ENCODE measurements at places on chromosomes 12 and 14. TPM values are rescaled to one million over a fixed set of nuclear protein-coding genes. Genes with fewer than 3 reads are reported as not detected.
A peak's percentile ranks its signal among the peaks of the same experiment; 100 is the strongest.

Gene SYCP3
- total RNA-seq, result 0.88 TPM

DNA sequence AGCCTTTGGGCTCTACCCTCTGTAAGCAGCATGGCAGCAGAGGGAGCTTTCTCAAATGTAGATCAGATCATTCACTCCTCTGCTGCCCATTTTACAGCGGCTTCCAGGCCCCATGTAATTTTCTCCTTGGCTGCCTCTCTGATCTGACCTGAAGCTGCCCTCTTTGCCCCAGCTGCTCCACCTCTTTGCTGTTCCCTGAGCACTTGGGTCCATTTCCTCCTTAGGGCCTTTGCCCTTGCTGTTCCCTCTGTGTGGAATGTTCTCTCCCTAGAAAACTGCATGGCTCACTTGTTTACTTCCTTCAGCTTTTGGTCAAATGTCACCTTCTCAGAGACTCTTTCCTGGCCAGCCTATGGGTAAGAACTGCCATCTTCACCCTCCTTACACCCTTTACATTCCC lies 37.2 kb downstream of the SMOC1 start:
- no peak for DNase-seq

GRCh38 chr14:95388699-95389098 lies 69.0 kb upstream of the CLMN start:
- DNase-seq, result peak; percentile 92

Gene RFX4
- total RNA-seq, result not detected

DNA sequence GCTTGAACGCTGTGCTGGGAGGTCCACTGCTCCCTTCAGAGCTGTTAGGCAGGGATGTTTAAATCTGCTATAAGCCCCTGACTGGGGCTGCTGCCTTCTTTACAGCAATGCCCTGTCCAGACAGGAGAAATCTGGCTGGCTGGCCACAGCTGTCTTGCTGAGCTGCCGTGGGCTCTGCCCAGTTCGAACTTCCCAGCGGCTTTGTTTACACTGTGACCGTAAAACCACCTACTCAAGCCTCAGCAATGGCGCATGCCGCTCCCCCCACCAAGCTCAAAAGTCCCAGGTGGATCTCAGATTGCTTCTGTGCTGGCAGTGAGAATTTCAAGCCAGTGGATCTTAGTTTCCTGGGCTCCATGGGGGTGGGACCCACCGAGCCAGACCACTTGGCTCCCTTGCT lies 35.8 kb downstream of the CKAP4 start:
- DNase-seq, result no peak

Gene ETFBKMT
- total RNA-seq, result 4.7 TPM

DNA sequence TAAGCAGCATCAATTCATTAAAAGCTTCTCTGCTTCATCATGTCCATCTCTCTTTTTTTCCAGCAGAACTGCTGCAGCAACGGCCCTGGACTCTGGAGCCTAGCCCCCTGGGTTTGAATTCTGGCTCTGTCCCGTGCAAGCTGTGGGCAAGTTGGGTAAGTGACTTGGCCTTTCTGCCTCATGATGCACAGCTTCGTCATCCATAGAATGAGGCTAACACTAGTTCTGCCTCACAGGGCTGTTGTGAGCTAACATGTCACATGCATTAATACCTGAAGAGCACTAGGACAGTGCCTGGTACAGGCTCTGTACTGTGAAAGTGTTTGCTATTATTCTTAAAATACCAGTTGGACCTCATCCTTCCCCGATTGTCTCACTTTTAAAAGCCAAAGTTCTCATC lies 4.2 kb downstream of the KRT82 start:
- peak; percentile 35 for DNase-seq

- peak; percentile 85 for DNase-seq
These were observed 19.2 kb downstream of the XRCC3 start for GRCh38 chr14:103696070-103696402.

Gene NANOG
- under 0.01 TPM for total RNA-seq

GRCh38 chr12:19633641-19634040 lies 194.3 kb downstream of the AEBP2 start:
- no peak for DNase-seq

DNA sequence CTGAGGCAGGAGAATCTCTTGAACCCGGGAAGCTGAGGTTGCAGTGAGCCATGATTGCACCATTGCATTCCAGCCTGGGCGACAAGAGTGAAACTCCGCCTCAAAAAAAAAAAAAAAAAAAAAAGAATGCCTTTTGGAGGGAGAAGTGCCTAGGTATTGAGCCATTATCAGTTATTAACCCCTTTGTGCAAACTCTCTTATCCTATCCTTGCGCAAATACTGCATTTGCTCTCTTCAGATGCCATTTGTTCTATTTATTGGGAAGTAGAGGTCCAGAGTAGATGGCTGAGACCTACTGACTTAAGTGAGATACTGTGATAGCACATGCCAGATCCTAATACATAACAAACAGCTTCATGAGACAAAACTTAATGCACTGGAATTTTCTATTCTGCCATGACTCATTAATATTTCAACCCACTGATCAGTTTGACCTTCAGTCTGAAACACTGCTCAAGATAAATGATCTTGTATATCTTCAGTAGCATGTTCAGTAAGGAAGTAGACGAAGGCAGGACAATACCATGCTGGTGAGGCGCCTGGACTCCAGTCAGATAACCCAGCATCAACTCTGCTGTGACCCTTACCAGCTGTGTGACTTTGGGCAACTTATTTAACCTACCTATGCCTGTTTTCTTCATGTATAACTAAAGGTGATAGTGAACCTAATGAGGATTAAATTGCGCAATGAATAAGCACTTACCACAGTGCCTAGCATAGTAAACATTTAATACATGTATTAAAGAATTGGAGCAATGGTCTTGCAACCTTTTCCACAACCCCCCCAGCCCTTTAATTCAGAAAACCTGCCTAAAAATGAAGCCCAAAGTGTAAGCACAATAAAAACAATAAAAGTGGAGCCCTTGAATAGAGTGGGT lies 5.7 kb upstream of the DNAAF2 start:
- DNase-seq, result no peak

Gene CACNA1C
- 19.2 TPM for total RNA-seq

DNA sequence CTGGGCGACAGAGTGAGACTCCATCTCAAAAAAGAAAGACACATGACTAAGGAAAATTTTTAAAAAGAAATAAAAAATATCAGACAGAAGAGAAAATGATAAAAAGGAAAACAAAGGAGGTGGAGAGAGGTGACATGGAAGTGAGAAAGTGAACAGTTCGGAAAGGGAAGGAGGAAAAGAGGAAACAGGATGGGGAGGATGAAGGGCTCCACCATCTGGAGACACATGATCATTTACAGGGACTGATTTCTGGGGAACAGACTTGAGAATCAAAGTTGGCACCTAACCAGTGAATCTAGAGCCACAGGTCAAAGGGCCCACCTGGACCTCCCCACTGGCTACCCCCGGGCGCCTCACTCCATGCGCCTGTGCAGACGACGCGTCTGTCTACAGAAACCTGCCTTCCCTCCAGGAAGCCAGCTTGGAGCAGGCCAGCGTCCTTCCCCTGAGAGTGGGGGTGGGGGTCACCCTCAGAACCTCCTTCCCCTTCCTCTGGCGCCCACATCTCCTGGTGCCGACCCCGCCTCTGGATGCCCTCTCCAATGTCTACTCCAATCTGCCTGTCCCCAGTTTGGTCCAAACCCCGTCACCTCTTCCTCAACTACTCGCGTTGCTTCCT lies 60.5 kb downstream of the AMN start:
- peak; percentile 37 for DNase-seq

- DNase-seq, result peak; percentile 76
These were observed 156.4 kb upstream of the PLXNC1 start for GRCh38 chr12:93991829-93992461.

DNA sequence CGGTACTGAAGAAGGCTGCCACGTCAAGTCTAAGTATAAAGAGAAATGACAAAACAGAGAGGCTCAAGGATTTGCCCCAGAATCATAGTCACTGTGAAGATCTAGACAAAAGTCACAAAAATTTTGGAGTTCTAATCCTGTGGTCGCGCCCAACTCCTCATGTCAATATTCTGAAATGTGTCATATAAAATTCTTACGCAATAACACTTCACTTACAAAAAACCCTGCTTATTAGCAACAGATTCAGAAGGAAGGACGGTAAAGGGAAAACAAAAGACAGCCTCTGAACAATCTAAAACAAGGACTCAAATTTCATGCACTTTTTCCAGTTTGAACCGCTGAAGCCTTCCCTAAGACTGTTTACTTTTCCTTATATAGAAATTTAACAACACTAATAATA lies 94.7 kb downstream of the TSPAN8 start:
- no peak for DNase-seq

- no peak for DNase-seq
These were observed 114.8 kb downstream of the ESRRB start for GRCh38 chr14:76490735-76491134.

Gene SVOP
- not detected for total RNA-seq

Gene GPR132
- under 0.01 TPM for total RNA-seq

Gene SIX1
- 21.5 TPM for total RNA-seq

Gene LALBA
- not detected for total RNA-seq

GRCh38 chr14:60204843-60205774 lies 39.9 kb upstream of the DHRS7 start:
- DNase-seq, result no peak

GRCh38 chr12:43206396-43206795 lies 345.6 kb downstream of the ADAMTS20 start:
- DNase-seq, result peak; percentile 69

DNA sequence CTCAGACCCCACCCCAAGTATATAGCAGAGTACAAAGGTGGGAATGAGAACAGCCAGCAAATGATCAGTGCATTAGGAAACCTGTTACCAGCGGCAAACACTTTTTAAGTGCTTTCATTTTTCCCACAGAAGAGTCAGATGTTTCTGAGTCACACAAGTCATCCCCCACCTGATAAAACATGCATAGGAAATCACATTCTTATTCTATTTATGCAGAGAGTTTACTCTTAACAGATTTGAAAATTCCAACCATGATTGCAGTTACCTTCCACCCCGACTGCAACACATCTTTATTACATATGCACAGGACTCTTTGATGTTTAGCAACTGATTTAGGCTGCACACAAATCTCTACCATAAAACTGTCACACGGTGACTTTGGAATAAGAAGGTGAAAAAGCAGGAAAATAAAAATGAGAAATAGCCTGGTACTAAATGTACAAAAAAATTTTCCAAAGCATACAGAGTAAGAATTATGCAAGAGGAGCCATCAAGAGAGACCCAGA lies 236.4 kb downstream of the PAWR start:
- no peak for DNase-seq

Gene TOMM20L
- total RNA-seq, result not detected

- no peak for DNase-seq
These were observed 186.3 kb upstream of the EGLN3 start for GRCh38 chr14:34137001-34137745.

DNA sequence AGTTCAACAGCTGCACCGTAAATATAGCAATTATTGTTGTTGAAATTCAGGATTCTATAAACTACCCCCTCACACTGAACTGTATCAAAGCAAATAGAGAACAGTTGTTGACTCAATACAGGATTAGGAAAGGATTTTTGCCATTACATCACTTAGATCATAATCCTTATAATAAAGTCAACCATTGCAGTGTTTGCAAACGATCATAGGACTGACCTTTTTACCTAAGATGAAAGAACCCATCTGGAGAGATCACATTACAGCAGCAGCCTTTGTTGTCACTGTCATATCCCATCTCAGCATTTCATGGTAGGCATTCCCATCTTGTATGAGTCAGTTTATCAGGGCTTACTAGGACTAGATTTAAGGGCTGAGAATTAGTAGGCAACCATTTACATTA lies 96.1 kb downstream of the IPO8 start:
- no peak for DNase-seq

GRCh38 chr12:72036393-72036792 lies 97.7 kb downstream of the TPH2 start:
- DNase-seq, result peak; percentile 25

GRCh38 chr12:41930866-41931437 lies 213.7 kb downstream of the GXYLT1 start:
- DNase-seq, result no peak

GRCh38 chr12:87930627-87931026 lies 98.6 kb downstream of the C12orf50 start:
- DNase-seq, result no peak

GRCh38 chr14:101934601-101935150 lies 29.7 kb upstream of the DYNC1H1 start:
- no peak for DNase-seq

- peak; percentile 35 for DNase-seq
These were observed 22.1 kb upstream of the ITPK1 start for GRCh38 chr14:93137864-93138263.

DNA sequence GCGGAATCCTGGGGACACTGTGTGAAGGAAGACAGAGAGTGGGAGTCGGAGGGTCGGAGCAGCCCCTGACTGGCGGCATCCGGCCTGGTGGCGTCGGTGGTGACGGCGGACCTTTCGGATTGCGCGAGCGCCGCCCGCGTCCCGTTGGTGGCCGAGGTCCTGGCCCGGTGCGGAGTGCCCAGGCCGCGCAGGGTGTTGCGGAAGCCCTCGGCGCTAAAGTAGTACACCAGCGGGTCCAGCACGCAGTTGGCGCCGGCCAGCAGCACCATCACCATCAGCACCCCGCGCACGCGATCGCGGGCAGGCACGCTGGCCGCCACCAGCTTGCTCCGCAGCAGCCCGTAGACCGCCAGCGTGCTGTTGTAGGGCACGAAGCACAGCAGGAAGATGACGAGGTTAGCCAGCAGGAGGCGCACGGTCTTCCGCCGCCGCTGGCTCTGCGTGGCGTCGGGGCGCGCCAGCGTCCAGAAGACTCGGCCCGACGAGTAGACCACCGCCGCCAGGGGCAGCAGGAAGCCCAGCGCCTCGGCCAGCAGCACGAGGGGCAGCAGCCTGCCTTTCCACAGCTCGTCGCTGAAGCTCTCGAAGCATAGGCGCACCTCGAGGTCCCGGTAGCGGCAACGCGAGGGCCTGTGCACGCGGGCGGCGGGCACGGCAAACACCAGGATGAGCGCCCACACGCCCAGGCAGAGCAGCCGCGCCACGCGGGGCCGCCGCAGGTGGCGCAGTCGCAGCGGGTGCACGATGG lies 13.1 kb upstream of the CHD4 start:
- DNase-seq, result peak; percentile 88

Gene C12orf56
- total RNA-seq, result under 0.01 TPM

DNA sequence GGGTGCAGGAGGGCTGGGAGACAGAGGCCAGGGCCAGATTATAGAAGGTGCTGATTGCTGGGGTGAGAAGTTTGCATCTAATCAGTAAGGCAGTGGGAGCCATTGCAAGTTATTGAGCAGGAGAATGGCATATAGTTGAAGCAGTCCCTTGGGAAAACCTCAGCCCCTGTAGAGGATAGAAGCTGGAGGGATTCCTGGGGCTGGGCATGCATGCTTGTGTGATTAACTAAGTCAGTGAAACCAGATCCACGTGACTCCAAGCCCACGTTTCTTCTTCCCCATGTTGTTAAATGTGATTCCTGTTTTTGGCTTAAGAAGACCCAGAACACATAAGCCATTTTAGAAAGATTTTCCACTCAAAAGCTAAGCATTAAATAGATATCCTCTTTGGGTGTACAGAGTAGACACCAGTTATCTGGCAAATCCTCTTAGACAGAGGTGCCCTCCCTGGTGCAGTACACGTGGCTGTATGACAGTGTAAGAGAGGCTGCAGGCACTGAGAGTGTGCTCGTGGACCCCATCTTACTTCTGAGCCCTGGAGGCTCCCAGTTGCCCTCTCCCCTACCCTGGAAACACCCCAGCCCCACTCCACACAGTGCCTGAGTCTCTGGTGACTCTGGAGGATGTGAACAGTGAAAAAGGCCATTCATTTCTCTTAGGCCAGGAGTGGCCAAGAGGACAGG lies 3.2 kb downstream of the C14orf132 start:
- DNase-seq, result peak; percentile 62

All from osteoblast (primary cell).